Body of pancreas (tissue), 4 donors: ENCODE measurements at places on chromosomes 2 and 18.

GRCh38 chr2:9714630-9715214, 83.9 kb upstream of the YWHAQ start:
- DNase-seq, result no peak

- no peak for DNase-seq
These were observed 36.7 kb upstream of the OSBPL6 start for GRCh38 chr2:178157574-178157973.

DNA sequence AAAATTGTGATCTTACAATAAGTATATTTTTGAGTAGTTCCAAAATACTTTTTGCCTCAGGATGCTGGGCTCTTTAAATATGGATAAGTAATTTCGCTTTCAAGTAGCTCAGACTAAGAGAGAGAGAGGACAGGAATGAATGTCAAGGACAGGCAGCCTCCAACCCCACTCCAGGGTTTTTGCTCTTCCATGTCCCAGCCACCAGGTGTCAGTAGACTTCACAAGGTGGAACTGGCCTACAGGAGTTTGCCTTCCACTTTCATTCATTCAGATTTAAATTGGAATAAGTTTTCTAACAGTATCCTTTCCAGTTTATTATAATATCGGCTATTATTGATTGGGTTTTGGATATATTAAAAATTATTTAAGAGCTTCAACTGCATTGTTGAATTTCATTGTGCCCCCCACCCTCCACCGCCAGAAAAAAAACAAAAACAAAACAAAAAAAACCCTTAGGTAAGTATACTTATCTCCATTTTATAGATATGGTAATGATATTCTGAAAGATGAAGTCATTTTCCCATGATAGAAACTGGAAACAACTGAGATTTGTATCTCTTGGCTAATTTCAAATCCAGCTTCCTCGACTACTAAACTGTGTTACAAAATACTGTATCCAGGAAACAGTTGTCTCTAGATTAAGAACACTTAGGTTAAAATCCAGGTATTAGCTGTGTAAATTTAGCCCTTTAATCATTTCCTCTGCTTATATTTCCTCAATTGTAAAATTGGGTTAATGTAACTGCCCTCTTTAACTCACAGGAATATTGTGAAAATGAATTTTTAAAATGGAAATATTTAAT, 793.1 kb downstream of the ERBB4 start:
- DNase-seq, result peak; percentile 54

GRCh38 chr2:5798084-5798483, 105.9 kb downstream of the SOX11 start:
- no peak for DNase-seq

- no peak for DNase-seq
These were observed 273.3 kb downstream of the TNS1 start for GRCh38 chr2:217729421-217730053.

- no peak for DNase-seq
These were observed 178.6 kb downstream of the SETBP1 start for GRCh38 chr18:44859263-44859662.

- no peak for DNase-seq
These were observed 110.4 kb downstream of the PARD3B start for GRCh38 chr2:204655626-204656025.

DNA sequence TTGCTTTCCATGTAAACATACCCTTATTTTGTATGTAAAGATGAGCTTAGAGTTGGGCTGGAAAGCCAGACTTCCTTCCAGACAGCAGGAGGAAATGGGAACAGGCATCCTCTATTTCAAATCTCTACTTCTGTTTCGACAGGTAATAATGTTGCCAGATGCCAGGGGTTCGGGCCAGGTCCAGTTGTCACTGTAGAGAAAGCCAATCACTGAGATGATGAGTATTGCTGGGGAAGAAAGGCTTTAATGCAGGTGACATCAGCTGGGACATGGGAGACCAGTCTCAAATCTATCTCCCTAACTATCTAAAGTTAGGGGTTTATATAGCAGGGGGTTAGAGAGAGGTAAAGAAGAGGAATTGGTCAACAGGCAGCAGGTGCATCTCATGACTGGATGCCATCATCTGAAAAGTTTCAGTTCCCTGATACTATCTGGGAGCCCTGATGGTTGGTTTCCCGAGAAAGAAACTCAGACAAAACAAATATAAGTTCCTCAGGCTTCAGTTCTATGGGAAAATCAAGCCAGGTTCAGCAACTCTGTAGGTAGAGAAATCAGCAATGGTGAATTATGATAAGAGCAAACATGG, 9.3 kb upstream of the MTCL1 start:
- DNase-seq, result no peak

DNA sequence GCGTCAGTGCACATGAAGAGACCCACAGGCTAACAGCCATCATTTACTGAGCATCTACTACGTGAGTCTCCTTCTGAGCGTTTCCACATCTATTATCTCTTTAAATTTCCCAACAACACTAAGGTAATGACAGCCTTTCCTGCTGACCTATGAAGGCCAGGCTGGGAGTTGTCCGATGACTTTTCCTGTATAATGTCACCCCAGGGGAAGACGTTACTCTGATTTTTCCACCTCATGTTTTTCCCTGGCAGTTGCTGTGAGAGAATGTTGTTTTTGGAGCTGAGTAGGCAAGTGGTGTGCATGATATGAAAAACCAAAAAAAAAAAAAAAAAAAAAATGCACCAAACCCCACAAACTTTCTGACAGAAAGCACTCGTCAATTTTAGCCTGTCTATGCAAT, 207.6 kb downstream of the SLC8A1 start:
- DNase-seq, result no peak

DNA sequence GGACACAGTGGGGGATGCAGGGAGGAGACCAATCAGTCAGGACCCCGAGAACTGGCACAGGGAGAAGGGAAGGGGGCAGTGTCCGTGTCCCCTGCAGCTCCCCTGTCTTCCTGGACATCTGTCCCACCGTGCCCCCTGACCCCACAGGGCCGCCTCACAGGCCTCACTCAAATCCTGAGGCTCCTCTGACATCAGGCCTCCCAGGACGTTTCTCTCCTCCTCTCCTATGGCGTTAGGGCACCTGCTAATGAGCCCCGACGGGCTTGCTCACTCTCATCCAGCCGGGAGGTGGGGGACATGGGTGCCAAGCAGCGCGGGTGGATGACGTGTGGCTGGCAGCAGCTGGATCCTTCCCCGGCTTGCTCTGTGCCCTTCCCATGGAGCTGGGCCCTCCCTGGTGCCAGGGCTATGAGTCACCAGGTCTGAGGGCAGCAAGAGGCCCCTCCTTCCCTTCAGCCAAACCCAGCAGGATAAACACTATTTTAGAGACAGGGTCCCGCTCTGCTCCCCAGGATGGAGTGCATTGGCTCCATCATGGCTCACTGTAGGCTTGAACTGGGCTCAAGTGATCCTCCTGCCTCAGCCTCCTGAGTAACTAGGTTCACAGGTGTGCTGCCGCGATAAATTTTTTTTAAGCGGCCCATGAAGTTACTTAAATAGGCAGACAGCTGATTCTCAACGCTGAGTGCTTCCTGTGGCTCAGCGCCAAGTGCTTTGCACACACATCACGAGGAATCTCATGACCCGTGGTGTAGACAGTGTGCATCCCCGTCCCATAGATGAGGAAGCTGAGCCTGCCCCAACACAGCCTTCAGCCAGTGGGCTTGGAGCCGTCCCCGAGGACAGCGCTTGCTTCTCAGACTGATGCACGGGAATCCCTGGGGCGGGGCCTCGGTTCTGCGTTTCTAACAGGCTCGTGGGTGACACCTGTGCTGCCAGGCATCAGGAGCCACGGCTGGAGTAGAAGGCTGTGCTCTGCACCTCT, 64.5 kb upstream of the HDAC4 start:
- peak; percentile 53 for DNase-seq

DNA sequence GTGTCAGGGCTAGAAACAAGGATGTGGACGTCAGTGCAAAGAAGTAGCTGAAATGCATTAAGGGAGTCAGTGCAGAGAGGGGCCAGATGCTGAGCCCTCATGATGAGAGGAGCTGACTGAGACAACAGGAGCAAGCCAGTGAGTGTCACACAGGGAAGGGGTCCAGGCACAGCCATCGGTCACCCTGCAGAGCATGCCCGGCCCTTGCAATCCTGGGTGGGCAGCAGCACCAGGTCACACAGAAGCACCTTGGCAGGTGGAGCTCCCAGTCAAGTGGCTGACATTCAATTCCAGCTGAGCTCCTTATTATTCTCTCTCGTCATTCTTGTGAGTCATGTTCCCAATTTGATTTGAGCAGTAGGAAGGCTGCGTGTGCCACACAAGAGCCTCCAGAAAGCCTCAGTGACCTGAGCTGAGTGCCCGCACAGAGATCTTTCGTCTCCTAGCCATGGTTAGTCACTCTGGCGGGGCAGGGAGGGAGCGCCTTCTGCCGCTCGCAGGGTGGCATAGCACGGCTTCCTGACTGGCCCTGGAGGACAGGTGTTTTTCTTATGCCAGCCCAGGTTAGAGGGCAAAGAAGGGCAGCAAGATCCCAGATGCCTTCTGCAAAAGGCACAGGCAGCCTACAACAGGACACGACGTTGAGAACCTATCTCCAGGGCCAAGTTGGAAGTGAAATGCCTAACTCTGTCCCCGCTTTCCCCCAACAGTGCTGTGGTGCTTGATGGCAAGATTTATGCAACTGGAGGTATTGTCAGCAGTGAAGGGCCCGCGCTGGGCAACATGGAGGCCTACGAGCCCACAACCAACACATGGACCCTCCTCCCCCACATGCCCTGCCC, 220.9 kb downstream of the ATAD2B start:
- no peak for DNase-seq

DNA sequence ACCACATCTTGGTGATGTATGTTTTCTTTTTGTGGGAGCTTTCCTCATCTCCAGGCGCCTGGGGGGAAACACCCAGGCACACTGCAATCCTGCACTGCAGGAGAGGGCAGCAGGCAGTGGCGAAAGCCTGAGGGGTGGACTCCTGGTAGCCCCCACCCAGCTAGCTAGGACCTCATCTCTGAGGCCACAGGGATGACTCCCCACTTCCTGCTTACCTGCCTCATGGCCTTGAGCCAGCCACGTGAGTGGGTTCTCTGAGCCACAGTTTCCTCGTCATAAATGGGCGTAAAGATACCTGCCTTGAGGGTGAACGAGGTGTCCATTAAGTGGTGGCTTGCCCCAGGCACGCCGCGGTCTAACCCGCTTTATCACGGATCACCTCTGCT, 19.1 kb downstream of the TRAF3IP1 start:
- peak; percentile 36 for DNase-seq

DNA sequence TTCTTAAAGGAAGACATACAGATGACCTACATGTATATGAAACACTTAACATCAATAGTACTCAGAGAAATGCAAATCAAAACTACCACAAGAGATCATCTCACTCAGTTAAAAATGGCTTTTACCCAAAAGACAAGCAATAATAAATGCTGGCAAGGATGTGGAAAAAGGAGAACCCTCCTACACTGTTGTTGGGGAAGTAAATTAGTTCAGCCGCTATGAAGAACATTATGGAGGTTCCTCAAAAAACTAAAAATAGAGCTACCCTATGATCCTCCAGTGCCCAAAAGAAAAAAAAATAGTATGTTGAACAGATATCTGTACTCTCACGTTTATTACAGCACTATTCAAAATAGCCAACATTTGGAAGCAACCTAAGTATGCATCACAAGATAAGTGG, 1579.4 kb upstream of the TMEFF2 start:
- DNase-seq, result no peak

DNA sequence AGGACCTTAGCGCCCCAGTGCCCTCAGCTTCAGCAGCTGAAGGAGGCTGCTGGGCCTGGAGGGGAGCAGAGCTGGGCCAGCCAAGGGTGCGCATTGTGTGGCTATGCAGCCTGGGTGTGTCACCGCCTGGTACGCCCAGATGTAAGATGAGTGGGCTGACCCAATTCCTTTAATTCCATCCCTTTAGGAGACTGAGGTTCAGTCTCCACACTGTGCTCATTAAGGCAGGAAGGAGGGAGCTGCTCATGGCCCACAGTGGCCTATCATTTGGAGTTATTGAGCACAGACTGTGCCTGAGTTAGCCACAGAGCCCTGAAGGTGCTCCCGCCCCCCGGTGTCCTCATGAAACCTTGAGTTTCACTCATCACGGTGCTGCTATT, 194.1 kb upstream of the GLI2 start:
- no peak for DNase-seq

DNA sequence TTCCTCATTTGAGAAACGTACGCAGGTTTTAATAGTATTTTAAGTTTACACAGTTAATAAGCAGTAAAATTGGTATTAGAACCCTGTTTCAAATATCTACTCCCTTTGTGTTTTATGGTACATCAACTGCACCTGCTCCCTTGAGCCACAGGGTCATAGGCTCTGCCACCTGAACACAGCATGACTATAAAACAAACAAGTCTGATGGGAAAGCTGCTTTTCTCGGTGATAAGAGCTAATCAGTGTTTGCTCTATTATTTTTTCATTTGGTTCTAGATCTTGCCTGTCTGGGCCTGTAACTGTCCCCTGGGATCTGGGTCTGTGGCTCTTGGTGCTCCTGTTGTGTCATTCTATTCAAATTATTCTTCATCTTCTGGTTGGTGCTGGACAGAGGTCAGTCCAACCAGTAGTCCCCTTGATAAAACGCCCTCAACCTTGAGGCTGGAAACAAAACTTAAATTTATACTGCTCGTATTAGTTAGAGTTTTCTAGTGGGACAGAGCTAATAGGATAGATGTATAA, 314.8 kb upstream of the LRP1B start:
- no peak for DNase-seq

- no peak for DNase-seq
These were observed 1026.4 kb downstream of the DSC3 start for GRCh38 chr18:30016179-30016578.

- no peak for DNase-seq
These were observed 464.1 kb downstream of the TSN start for GRCh38 chr2:122219504-122219903.

DNA sequence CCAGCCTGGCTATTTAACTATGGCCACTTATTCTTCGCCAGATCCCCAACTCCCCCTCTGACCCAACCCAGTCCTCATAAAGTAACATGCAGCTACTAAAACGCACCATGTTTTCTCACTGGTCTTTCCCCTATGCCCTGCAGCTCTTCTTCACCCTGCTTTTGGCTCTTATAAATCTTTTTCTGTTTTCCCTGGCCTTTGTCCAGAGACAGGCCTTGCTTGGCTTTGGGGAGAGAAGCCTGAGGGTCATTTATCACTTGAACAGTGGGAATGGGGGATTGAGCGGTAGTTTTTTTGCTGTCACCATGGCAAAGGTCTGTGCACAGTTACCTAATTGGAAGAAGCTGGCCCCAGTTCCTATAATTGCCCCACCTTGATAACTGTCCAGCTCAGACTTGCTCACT, 202.9 kb upstream of the NT5C1B start:
- no peak for DNase-seq

GRCh38 chr2:120986898-120987650, 251.4 kb downstream of the GLI2 start:
- DNase-seq, result no peak

GRCh38 chr2:121722479-121722878, 14.2 kb downstream of the NIFK start:
- no peak for DNase-seq

DNA sequence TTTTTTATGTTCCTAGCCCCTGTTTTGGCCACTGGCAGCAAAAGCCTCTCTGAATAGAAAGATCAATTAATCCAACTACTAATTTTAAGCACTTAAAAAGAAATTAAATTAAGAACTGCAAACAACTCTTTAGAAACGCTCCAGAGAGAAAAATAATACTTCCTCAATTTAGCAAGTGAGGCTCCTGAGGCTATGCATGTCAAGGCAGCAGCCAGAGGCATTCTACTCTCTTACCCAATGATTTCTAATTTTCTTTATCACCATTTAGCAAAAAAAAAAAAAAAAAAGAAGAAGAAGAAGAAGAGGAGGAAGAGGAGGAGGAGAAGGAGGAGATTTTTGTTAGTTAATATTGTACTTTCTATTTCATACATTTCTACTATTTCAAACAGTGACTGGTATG, 68.5 kb downstream of the TMEM237 start:
- DNase-seq, result no peak

GRCh38 chr2:217366266-217366895, 506.5 kb upstream of the TNP1 start:
- no peak for DNase-seq
